ENCODE measurements at places on chromosomes 11 and 22.

- no peak for DNase-seq
Observed at GRCh38 chr22:43654271-43654670, 157.8 kb downstream of the EFCAB6 start.

DNA sequence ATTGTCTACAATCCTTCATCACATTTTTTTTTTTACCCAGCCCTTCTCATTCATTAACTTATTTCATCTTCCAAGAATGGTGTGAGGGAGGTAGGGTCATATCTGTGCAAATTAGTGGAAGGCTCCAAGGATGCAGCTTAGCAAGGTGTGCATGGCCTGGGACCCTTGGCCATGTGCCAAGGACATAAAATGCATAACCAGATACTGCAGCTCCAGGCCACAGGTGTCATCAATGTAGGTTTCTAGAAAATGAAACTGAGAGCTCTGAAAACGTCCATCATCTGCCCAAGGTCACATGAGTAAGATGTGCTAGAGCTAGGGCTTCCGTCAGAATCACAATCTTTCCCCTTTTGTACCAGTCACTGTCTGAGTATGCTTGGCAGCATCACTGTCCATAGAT is 29.8 kb downstream of the ANKK1 start:
- DNase-seq, result no peak

DNA sequence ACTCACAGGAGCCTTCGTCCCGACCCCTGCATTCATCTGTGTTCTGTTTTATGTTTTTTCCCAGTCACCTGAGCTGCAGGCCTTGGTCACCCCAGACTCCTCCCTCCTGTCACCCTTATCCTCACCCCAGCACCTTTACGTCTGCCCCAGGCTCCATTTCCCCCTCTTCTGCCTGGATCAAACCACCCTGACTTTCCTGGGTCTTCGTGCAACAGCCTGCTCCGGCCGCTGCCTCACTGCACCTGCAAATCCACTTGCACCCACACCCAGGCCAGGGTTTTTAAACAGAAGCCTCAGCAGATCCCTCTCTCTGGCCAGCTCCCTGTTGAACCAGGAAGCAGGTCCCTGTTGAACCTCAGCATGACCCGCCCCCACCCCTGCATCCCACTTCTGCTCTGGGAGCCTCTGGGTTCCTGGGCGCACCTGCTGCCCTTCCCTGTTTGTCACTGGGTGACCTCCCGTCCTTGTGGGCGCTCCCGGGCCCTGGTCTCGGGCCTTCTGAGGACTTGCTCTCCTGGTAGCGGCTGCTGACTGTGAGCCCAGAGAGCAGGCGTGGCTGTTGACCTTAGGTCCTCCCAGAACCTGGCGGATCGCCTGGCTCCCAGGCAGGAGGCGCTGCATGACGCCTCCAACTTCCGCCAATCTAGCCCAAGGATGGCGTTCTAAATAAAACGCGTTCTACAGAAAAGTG is 12.8 kb downstream of the MAPK8IP2 start:
- no peak for DNase-seq

DNA sequence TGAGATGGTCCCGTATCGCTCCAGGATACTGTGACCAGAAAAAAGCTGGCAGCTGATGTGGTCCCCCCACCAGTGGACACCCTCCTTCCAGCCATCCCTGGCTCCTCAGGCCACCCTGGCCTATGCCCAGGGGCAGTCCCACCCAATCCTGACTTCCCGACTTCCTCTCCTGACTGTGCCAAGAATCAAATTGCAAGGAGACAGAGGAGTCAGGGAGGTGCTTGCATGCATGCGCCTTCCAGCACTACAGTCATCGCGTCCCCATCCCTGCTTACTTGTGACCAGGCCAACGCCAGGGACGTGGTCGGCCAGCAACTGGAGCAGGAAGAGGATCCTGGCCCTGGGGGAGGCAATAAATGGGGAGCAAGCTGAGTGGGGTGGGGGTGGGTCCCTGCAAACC is 3.6 kb upstream of the FREY1 start:
- DNase-seq, result no peak

DNA sequence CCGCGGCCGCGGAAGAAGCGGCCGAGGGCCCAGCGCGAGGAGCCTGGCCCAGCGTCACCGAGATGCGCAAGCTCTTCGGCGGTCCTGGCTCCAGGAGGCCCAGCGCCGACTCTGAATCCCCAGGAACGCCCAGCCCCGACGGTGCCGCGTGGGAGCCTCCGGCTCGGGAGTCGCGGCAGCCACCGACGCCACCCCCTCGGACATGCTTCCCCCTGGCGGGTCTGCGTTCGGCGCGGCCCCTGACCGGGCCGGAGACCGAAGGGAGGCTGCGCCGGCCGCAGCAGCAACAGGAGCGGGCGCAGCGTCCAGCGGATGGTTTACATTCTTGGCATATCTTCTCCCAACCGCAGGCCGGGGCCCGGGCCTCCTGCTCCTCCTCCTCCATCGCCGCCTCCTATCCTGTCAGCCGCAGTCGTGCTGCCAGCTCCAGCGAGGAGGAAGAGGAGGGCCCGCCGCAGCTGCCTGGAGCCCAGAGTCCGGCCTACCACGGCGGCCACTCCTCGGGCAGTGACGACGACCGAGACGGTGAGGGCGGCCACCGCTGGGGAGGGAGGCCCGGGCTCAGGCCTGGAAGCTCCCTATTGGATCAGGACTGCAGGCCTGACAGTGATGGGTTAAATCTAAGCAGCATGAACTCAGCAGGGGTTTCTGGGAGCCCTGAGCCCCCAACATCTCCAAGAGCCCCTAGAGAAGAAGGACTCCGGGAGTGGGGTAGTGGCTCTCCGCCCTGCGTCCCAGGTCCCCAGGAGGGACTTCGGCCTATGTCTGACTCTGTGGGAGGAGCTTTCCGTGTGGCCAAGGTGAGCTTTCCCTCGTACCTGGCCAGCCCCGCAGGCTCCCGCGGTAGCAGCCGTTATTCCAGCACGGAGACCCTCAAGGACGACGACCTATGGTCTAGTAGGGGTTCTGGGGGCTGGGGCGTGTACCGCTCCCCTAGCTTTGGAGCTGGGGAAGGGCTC is 1.2 kb downstream of the ARHGEF17 start:
- DNase-seq, result peak; percentile 98

All from kidney (tissue), 22 donors.